ENCODE measurements at places on chromosomes 4 and X.

DNA sequence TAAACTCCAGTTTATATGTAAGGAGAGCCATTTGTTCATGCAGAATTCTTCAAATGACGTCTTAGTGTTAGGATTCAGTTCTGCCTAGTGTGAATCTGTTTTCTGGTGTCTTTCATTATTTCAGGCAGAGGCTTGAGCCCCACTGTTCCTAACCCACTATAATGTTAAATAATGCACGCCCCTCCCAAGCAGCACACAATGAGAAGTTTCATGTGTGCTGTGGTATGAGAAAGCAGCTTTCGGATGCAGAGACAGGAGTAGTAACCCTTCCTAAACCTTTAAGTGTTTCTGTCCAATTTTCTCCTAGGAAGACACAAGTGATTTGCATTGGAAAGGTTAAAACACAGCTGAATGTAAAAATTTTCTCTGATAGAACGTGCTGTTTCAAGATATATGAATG, 54.5 kb downstream of the TRIM2 start:
- no peak for DNase-seq

DNA sequence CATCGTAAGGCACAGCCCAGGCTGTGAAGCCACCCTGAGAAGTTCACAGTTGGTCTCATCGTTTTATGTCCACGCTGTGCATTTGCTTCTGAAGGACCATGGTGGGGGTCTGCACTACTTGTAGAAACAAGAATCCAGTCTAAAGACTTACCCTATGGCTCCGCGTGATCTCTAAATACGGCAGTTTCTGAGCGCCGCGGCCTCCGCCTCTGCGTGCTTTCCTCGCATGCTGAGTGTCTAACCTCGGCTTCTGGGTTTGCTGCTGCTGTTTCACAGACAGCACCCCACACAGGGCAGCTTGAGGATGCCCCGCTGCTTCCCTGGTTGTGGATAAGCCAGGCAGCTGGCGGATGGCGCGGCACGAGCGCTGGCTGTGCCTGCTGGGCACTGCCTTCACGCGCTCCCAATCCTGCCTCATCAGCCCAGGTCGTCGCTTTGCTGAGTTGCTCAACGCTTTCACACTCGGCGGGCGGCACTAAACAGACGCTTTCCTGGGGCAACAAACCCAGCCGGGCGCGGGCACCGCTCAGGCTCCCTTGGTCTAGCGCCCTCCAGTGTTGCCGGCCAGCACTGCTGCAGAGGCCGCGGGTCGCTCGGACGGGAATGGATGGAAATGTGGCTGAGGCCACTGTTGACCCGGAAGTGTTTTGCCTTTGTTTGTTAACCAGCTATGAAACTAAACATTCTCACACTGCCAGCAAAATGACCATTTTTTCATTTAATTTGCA, 39.2 kb downstream of the FGFRL1 start:
- DNase-seq = no peak

- DNase-seq = no peak
Measured at GRCh38 chr4:170025523-170026252, 507 bp downstream of the MFAP3L start.

GRCh38 chr4:7822877-7823276, 116.8 kb downstream of the AFAP1 start:
- DNase-seq = no peak

DNA sequence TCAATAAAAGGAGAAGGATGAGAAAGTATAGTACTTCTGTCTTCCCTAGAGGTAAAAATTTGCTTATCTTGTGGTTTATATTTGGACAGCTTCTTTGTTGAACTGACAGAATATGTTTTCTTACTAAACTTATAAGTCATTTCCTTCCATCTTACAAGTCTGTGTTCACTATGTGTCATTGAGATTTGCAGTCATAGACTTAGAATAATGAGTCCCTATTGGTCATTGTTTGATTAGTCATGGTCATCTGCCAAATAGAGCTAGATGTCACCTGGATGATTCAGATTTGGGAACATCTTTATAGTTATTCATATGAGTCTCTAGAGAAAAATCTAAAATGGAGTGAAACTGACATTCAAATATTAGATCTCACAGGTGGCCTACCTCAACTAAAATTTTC, 51.5 kb downstream of the SPATA18 start:
- no peak for DNase-seq

DNA sequence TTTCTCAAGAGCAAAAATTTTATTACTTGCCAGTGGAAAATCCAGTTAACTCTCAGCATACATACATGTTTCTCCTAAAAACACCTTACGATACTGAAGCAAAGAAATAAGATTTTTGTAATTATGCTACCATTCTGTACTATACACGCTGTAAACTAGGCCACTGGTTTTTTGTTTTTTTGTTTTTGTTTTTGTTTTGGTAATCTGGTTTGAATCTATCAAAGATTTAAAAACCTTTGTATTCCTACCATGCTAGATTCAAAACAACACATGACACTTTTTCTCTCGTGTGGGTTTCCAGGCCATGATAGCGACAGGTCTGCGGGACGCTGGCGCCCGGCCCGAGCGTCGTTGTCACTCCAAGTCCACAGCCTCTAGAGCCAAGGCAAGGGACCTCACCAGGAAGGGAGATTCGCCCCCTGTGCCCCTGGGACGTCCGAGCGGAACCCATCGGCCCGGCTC, 723 bp downstream of the TMEM192 start:
- DNase-seq = no peak

DNA sequence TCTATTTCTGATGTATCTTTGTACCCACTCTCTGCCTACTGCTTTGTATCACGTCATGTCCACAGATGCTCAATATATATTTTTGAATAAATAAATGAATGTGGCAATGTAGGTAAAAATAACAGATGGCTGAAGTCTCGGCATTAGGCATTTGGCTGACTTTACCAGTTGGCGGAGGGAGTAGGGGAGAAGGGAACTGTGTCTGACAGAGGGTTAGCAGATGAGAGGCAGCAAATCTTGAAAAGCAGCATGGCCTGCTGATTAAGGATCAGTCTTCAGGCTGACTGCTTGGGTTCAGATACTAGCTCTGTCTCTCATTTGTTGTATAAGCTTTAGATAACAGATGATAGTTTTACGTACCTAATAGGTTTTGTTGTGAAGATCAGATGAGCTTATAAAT, 31.9 kb upstream of the RASGEF1B start:
- DNase-seq = no peak

- DNase-seq = no peak
Measured at GRCh38 chr4:8063974-8064563, 94.5 kb downstream of the ABLIM2 start.

DNA sequence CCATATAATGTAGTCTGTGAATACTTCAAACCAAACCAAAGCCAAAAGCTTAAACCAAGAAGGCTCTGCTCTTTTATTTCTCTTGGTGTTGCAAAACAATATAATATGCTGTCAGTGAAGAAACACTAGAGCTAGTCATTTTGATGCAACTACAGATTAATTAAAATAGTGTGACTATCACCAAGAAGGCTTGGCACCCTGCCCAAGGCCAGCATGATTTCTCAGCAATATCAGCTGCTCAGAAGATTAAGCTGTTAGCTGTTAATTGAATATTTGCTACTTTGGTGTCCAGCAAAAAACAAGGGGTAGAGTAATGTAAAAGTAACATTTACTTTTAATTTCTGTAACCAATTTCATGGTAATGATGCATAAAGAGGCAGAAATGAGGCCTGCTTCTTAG, 104.9 kb upstream of the PRPS2 start:
- no peak for DNase-seq

All from activated T-helper 1 cell treated with Interleukin-2 at 50 U/mL for 16 hours (primary cell).